A172 (cell line): ENCODE measurements at places on chromosomes 12 and 14. TPM values are rescaled to one million over a fixed set of nuclear protein-coding genes. Genes with fewer than 3 reads are reported as not detected.

Gene CDC42BPB
- total RNA-seq, result 26.2 and 26.6 TPM in 2 replicates

DNA sequence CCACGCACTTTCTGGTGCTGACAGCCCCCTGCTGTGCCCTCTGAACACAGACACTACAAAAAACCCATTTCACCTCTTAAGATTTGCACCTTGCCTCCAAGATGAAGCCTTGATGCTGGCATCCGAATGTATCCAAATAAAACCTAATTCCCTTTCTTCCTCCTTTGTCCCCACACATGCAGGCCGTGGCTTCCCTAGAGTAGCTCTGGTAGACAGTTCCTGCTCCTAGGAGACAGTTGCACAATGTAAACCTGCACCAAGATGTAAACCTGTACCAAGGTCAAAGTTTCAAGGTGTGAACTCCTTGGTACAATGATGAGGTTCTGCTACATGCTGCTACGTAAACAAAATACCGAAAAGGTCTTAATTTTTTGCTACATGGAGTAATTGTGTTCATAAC, 625 bp upstream of the ABHD12B start:
- DNase-seq, result no peak

GRCh38 chr14:61876362-61877034, 114.3 kb downstream of the SNAPC1 start:
- DNase-seq, result no peak

Gene RPGRIP1
- not detected in 2 replicates for total RNA-seq

Gene HOXC12
- not detected in 2 replicates for total RNA-seq

- no peak for DNase-seq
These were observed 318.6 kb upstream of the DIO3 start for GRCh38 chr14:101242442-101243385.

Gene CIDEB
- not detected in 2 replicates for total RNA-seq

Gene NPAS3
- total RNA-seq, result 0.41 TPM in 2 replicates

Gene GLT1D1
- total RNA-seq, result not detected in 2 replicates

DNA sequence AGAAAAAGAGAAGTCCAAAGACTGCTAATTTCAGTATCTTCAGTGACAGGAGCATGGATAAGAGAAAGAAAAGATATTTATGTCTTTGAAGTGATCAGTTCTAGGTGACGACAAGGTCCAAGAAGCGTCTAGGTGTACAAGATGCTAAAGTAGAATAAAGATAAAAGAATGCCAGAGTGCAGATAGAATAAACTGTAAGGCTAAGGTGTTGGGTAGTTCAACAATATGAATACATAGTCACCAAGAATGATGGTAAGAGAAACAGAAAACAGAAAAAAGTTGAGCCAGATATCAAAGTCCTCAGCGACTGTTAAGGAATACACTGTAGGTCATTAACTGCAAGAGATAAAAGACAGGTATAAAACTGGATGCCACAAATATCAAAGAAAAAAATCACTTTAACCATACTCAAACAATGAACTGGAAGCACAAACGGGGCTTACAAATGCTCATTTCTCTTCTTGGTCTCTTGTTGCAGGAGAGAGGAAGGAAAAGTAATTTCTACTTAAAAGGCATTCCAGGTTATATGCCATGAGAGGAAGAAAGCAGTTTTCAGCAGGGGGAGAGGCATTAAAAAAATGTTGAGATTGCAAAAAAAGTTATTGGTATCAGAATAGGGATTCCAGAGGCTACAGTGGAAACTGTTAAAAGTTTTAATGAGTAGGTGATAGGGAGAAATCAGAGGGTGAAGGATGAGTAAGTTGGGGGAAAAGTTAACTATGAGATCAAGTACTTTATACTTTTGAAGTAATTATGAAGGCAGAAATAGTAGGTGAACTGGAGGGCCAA, 121.5 kb downstream of the CEP83 start:
- DNase-seq, result no peak

Gene TMTC1
- 24.6 and 26.2 TPM in 2 replicates for total RNA-seq

GRCh38 chr14:106508216-106508615, 981.8 kb downstream of the TMEM121 start:
- DNase-seq, result no peak

Gene PLCZ1
- total RNA-seq, result 0.07 TPM in 1 of 2 replicates, not detected in the other

- DNase-seq, result no peak
These were observed 31.3 kb upstream of the ULK1 start for GRCh38 chr12:131862994-131863710.

Gene CCDC60
- not detected in 2 replicates for total RNA-seq

DNA sequence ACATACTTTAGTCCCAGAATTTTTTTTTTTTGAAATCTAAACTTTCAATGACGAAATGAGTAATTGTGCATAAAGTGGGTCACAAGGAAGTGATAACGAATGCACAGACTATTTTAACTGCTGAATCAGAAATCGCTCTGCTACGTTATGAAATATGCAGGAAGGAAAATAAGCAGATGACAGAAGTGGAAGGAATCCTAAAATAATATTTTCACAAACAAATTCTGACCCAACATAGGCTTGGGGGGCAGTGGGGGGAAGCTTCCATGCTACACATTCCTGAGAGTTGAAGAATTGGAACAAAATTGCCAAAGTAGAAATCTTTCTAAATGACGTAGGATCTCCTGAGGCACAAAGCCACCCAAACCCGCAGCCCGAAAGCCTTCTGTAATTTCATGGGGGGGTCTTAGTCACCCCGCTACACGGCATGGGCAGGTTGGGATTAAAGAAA, 89.6 kb downstream of the ARF6 start:
- peak; percentile 57 for DNase-seq

Gene CORO1C
- 127 and 166 TPM in 2 replicates for total RNA-seq

DNA sequence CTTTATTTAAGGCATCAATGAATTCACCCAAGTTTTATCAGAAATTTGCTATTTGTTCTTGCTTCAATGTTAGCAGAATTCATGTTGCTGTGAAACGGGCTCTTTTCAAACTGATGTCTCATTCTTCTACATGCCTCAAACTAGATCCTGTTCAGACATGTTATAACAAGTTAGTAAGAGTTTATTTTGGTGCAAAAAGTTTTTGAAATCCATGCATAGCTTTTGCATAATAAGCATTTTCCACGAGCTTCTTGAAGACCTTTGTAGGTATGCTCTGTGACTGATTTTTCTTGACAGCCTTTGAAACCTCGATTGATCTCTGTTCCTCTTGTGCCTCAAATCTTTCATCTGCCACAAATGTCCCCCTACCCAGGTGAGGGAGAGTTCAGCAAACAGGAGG, 275.2 kb downstream of the FOXN3 start:
- DNase-seq, result no peak

GRCh38 chr14:99383472-99384449, 96.9 kb downstream of the SETD3 start:
- no peak for DNase-seq

- DNase-seq, result no peak
These were observed 27.6 kb upstream of the KCNK13 start for GRCh38 chr14:90034156-90034555.

DNA sequence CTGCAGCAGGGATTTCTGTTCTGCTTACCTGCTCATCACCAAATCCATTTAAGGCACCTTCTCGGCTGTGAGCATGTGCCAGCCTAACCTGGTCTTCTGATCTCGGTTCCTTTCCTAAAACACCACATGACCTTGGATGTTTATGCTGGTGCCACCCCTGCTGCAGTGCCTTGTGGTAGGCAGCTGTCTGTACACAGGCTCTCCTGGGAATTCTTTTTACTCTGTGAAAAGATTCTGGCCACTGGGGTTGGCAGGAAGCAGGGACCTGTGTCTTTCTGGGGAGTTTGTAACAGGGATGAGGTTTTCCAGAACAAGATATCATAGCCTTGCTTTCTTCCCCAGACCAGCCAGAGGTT, 10.4 kb upstream of the PLEKHG3 start:
- no peak for DNase-seq

DNA sequence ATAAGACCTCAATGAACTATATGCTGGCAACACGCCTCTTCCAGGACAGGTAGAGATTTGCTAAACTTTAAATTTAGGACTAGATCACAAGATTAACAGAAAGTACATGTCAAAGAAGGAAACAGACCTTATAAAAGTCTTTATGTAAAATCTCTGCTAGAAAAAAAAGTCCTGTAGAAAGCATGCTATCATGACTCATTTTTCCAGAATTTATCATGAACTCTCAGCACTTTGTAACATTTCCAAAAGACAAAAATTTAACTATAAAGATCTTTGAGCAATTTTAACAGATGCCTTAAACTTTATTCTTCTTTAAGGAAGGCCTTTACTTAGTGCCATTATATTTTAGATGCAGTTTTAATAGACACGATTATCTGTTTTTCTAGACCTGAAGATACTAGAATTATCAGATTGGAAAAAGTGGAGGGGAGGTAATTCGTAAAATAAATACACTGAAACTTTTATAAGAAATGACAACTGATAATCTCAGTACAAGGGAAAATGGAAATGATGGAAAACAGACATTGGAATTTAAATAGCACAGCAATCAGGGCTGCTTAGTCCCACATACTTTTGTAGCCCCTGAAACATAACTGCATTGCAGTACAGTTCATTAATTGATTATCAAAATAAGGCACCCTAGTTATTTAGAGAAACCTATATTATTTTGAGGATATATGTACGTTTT, 92.0 kb downstream of the TTLL5 start:
- DNase-seq, result no peak

DNA sequence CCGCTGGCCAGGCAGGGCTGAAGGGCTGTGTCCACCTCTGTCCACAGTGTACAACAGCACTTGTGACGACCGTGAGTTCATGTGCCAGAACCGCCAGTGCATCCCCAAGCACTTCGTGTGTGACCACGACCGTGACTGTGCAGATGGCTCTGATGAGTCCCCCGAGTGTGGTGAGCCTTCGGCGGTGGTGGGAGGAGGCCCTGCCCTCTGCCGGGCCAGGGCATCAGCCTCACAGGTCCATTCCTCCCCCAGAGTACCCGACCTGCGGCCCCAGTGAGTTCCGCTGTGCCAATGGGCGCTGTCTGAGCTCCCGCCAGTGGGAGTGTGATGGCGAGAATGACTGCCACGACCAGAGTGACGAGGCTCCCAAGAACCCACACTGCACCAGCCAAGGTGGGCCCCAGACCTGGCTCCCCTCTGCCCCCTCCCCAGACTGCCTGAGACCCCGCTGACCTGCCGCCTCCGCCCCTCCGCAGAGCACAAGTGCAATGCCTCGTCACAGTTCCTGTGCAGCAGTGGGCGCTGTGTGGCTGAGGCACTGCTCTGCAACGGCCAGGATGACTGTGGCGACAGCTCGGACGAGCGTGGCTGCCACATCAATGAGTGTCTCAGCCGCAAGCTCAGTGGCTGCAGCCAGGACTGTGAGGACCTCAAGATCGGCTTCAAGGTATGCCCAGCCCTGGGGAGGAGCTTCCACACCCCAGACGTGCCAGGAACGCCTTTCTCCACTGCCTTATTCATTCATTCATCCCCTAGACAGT, 20.8 kb upstream of the NXPH4 start:
- no peak for DNase-seq

GRCh38 chr12:109673884-109674283, 39.7 kb upstream of the FAM222A start:
- DNase-seq, result no peak

Gene RD3L
- not detected in 2 replicates for total RNA-seq

Gene PLEKHD1
- total RNA-seq, result not detected in 2 replicates

DNA sequence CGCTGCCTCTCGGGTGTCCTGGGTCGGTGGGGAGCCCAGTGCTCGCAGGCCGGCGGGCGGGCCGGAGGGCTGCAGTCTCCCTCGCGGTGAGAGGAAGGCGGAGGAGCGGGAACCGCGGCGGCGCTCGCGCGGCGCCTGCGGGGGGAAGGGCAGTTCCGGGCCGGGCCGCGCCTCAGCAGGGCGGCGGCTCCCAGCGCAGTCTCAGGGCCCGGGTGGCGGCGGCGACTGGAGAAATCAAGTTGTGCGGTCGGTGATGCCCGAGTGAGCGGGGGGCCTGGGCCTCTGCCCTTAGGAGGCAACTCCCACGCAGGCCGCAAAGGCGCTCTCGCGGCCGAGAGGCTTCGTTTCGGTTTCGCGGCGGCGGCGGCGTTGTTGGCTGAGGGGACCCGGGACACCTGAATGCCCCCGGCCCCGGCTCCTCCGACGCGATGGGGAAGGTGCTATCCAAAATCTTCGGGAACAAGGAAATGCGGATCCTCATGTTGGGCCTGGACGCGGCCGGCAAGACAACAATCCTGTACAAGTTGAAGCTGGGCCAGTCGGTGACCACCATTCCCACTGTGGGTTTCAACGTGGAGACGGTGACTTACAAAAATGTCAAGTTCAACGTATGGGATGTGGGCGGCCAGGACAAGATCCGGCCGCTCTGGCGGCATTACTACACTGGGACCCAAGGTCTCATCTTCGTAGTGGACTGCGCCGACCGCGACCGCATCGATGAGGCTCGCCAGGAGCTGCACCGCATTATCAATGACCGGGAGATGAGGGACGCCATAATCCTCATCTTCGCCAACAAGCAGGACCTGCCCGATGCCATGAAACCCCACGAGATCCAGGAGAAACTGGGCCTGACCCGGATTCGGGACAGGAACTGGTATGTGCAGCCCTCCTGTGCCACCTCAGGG, 679 bp downstream of the ARF6 start:
- no peak for DNase-seq

Gene CCDC196
- not detected in 2 replicates for total RNA-seq

Gene PTPRO
- total RNA-seq, result not detected in 2 replicates

GRCh38 chr12:13805041-13805440, 176.4 kb downstream of the GRIN2B start:
- DNase-seq, result no peak

GRCh38 chr14:68574906-68575305, 218.0 kb downstream of the ZFP36L1 start:
- DNase-seq, result peak; percentile 46

DNA sequence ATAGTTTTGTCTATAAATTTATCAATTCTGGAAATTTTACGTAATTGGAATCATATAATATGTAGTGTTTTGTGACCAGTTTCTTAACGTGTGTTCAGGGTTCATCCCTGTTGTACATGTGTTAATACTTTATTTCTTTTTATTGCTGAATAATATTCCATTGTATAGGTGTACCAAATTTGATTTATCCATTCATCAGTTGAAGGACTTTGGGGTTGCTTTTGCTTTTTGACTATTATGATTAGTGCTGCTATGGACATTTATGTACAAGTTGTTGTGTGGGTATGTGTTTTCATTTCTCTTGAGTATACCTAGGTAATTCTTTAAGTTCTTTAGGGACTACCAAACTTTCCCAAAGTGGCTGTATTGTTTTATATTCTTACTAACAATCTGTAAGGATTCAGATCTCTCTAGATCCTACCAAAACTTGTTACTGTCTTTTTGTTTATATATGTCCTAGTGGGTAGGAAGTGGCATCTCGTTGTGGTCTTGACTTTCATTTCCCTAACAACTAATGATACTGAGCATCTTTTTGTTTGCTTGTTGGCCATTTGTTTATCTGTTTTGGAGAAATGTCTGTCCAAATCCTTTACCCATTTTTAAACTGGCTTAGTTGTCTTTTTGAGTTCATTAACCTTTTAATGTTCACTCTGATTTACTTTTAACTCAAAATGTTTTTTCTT, 14.9 kb downstream of the VRK1 start:
- no peak for DNase-seq

- DNase-seq, result no peak
These were observed 78.9 kb downstream of the PIK3C2G start for GRCh38 chr12:18340186-18340585.

GRCh38 chr14:65082930-65083329, 19.4 kb downstream of the MAX start:
- DNase-seq, result no peak

Gene DGKA
- 33.4 and 42.9 TPM in 2 replicates for total RNA-seq

GRCh38 chr12:116245189-116245588, 32.3 kb downstream of the MED13L start:
- no peak for DNase-seq
